ENCODE measurements at places on chromosomes 3 and 15.

- DNase-seq: no peak
Observed at GRCh38 chr3:194967151-194968117, 281.8 kb downstream of the FAM43A start.

- DNase-seq: no peak
Observed at GRCh38 chr3:5277612-5278236, 90.2 kb downstream of the EDEM1 start.

DNA sequence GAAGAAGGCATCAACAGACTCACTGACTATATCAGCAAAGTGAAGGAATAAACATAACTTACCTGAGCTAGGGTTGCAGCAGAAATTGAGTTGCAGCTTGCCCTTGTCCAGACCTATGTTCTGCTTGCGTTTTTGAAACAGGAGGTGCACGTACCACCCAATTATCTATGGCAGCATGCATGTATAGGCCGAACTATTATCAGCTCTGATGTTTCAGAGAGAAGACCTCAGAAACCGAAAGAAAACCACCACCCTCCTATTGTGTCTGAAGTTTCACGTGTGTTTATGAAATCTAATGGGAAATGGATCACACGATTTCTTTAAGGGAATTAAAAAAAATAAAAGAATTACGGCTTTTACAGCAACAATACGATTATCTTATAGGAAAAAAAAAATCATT is 17.8 kb downstream of the LMOD3 start:
- no peak for DNase-seq

- no peak for DNase-seq
Observed at GRCh38 chr3:129618186-129618820, 11.8 kb upstream of the PLXND1 start.

GRCh38 chr15:70672081-70672480 is 91.3 kb downstream of the UACA start:
- no peak for DNase-seq

GRCh38 chr3:184249412-184250166 is at the start of gene EEF1AKMT4:
Gene EEF1AKMT4 (plus strand): TSS chr3:184249672. CDS start chr3:184249695, 23 bp downstream.
- peak; percentile 97 for DNase-seq

- no peak for DNase-seq
Observed at GRCh38 chr3:156161172-156161571, 40.8 kb downstream of the KCNAB1 start.

DNA sequence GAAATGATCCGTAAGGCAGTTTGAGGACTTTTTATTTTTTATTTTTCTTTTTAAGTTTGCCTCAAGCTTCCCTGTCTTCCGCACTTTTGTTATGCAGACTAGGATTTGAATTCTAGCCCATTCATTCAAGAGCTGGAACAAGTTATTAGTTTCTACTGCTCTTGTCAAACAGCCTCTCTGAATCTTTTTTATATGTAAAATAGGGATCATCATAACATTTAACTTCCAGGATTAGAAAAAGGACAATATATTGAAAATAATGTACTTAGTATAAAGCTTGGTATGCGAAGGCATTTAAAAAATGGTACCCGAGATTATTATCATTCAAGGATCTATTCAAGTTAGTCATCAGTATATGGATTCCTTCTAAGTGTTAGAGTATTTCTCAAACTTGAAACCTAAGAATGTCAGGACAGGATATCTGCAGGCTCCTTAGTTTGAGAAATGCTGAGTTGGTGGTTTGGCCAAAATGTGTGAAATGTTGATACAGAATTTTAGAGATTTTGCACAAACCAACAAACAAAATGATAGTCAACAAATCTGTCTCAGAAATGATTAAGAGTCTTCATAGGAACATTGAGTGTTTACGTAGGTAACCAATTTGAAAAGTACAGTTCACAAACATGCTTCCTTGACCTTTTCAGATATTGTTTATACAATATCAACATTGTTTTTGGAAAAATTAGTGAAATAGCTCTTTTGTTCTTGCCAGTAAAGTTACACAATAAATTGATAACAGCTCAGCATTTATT is 40.5 kb upstream of the IGSF10 start:
- DNase-seq: no peak

- DNase-seq: peak; percentile 36
Observed at GRCh38 chr3:184636741-184637316, 75.0 kb downstream of the MAGEF1 start.

DNA sequence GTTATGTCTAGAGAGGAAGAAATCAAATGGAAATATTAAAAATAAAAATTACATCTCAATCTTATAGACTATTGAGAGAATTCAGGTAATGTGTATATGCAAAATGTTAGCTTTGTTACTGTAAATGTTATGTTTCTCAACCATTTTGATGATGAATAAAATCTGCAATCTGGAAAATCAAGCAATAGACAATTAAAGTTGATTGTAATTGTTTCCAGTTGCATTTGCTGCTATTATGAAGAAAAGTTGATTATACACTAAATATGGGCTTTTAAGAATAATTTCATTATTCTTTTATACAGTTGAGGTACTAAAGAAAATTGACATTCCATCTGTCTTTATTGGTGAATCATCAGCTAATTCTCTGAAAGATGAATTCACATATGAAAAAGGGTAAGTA is 68.9 kb downstream of the PFN2 start:
- DNase-seq: no peak

GRCh38 chr15:67548862-67549651 is 6.6 kb downstream of the MAP2K5 start:
- DNase-seq: no peak

DNA sequence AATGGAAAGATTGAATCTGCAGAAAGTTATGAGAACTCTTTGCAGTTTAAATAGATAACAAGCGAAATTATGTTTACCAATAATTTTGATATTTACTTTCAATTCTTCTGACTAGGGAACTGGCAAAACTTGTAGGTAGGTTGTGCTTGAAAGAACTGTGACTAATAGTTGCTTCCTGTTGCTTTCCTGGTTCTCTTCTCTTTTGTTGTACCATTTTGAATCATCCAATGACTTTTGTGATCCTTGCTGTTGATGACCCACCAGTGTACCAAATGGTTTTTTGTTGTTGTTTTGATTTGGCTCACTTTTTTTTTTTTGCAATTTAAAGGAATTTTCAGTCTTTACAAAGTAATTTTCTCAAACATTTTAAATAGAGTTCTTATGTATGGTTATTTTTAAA is 64.9 kb upstream of the DCBLD2 start:
- DNase-seq: no peak

- no peak for DNase-seq
Observed at GRCh38 chr3:30855400-30856292, 38.8 kb downstream of the GADL1 start.

DNA sequence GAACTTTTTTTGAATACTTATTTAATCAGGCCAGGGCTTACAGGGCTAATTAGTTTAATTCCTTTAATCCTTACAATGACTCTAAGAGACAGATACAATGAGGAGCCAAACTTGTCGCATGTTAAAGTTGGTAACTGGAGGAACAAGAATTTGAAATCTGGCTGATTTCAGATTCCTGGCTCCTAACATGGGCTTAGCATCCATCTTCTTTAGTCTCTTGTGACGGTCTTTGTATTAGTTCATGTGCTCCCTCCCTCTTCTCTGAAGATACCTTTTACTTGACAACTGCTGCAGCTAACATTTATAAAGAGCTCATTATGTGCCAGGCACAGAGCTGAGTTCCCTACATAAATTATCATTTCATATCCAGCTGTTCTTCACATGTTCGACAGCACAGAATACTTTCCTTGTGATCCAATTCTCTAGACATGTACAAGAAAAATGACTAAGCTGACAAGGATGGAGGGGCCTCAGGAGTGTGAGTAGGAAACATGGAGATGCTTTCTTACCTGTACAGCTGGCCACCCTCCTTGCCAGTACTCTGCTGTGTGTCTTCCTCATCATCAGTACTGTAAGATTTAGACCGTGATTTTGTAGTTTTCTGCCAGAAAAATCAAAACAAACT is 206.8 kb upstream of the STRIT1 start:
- DNase-seq: no peak

DNA sequence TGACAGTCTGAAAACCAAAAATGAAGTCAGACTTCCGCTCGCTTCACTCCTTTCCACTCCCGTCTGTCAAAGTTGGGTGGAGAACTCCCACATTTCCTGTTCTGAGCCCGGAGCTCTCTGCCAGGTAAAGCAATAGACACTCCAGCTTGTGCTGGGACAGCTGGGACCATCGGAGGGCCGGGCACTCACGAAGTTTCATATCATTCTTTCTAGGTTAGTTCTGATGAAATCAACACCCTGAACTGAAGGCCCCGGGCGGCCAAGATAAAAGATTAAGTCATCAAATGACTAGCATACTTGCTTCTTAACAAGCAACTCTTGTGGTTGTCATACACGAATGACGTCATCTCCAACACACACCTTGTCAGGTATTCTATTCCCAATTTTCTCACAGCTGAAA is 42.1 kb downstream of the MAGI1 start:
- DNase-seq: no peak

DNA sequence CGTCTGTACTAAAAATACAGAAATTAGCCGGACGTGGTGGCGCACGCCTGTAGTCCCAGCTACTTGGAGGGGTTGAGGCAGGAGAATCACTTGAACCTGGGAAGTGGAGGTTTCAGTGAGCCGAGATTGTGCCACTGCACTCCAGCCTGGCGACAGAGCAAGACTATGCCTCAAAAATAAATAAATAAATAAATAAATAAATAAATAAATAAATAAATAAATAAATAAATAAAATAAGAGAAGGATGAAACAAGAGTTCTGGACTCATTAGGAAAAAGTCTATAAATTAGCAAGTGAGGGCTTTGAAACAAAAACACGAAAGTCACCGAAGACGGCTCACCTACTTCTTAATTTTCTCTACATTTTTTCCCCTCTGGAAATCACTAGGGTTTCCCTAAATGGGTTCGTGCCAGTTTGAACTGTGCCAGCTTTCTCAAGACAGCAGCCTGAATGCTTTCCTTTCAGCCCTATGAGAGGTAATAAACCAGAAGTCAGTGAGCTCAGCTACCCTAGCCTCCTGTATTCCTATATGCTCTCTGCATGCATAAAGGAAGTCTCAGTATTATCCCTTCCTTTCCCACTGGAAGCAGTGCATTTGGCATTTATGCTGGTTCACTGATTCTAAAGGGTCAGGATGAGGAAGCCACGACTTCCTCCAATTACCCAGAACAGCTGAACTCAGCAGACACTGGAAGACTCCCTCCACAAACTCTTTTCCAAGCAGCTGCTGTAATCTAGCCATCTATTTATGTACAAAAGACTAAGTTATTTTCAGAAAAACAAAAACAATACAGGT is 266.9 kb downstream of the ZBBX start:
- no peak for DNase-seq

DNA sequence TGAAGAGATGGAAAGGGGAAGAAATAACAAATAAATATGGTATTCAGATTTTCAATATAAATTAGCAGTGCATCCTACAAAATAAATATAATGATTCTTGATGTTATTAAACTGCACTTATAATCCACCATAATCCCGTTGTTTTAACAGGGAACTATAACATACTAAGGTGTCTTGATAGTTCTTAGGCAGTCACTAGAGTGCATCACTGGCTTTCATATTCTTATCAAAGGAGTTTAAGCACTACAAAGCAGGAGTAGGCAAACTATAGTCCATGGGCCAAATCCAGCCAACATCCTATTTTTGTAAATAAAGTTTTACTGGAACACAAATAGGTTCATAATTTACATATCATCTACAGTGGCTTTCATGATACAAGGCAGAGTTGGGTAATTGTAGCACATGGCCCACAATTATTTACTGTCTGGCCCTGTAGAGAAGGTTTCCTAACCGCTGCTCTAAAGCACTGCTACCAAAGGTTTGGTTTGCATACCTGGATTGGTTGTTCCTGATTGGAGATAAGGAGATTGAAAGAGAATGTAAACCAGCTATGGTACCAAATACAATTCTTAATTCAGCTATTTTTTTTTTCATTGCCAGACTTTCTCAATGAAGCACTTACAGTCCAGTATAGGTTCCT is 104.3 kb downstream of the ZNF280D start:
- DNase-seq: no peak

- DNase-seq: no peak
Observed at GRCh38 chr15:77409259-77410156, 10.4 kb downstream of the PEAK1 start.

GRCh38 chr3:155453512-155453911 is 160.0 kb upstream of the STRIT1 start:
- no peak for DNase-seq

DNA sequence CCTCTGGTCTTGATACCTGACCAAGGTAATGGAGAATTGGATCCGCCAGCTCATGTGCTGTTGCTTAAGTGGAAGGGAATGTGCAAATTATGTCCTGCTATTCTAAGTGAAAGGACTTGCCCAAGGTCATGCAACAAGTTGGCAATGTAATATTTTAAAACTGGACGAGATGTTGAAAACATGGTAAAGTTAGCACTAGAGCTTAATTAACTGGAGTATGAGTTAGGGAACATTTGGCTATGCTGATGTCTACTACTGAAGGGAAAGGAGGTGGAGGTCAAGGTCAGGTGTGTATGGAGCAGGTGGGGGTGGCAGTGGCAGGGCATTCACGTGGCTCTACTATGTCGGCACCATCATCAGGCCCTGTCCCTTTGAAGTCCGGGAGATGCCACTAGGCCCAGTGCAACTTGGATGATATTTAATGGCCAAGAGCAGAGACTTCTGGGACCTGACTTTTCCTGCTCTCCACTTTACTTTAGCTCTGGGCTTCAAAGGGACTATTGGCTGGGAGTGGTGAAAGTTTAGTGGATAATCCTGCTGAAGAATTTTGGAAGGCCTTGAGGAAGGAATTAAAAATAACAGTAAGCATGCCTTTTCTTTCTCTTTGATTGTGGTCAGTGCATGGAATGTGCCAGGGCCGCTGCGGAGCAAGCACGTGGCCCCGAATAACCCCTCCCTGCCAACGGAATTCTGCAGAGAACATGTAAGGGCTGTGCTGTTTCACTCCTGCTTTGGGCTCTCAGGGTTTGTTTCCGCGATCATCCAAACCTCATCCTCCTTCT is 14.9 kb downstream of the SMAD3 start:
- no peak for DNase-seq

GRCh38 chr3:14137445-14137844 is 12.6 kb downstream of the TMEM43 start:
- DNase-seq: no peak

DNA sequence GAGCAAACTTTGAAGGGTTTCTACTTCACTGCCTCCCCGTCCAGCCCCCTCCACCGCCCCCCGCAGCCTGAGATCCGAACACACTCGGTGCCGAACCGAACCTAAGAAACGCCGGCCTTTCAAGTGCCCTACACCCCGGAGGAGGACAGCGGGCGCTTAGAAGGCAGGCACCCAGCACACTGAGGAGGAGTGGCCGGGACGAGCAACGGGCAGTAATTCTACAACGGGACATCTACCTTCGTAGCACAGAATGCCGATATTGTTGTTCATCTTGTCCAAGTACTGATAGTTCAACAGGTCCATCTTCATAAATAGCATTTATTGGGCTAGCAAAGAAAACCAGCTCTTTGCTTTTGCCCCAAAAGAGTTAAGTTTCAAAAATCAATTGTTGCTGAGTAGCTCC is 513 bp downstream of the VGLL4 start:
- no peak for DNase-seq

DNA sequence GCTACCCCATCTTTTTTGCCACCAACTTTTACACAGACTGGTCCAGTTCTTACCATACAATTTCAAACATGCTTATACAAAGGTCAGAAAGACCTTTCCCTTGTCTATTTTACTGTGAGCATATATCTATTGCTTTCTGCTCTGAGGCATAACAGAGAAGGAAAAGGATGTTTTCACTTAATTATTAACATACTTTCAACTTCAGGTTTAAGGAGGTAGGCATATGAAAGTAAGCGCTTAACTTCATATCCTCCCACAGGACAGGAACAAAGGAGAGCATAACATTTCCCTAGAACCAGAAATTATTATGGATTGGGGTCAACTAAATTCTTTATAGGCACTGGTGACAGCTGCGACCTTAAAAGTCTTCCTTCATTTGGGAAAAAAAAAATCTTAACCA is 1.1 kb downstream of the MYEF2 start:
- DNase-seq: no peak
